ENCODE measurements at places on chromosomes 5 and 9.

DNA sequence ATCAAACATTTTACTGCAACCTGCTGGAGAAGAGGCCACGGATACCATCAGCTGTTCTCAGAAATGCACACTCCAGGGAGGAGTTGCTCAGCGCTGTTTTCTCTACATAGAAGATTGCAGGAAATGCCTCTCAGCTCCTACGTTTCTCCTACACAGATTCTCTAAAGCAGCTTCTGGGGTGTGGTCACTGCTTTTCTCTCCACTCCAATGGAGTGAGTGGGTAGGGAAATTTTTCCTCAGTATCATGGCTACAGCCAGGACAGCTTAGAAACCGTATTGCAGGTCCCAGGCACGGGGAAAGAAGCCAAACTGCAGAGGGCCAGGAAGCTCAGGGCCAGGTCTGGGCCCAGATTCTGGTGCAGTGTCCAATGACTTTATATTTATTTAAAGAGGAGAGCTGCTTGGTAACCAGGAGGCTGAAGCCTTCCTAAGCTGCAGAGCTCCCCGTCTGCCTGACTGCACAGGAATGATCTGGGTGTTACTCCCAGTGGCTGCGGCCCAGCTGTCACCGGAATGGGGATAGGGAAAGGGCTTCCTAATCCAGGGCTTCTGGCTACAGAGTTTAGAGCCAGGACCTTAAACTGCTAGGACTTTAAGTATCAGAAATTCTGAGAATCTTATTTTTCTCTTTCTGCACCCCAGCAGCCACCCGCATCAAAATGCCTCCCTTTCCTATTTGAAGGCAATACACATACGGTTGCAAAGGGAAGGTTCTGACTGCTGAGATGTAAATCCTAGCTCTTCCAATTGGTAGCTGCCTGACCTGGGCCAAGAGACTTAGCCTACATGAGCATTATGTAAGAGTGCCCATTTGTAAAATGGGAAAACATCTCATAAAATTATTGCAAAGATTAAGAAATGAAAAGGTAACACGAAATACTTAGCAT, 1.4 kb upstream of the SPTAN1 start:
- DNase-seq: no peak

GRCh38 chr5:177510567-177511053, 984 bp upstream of the DOK3 start:
- DNase-seq: no peak

GRCh38 chr9:37542488-37542887, 33.7 kb downstream of the FBXO10 start:
- DNase-seq: no peak

DNA sequence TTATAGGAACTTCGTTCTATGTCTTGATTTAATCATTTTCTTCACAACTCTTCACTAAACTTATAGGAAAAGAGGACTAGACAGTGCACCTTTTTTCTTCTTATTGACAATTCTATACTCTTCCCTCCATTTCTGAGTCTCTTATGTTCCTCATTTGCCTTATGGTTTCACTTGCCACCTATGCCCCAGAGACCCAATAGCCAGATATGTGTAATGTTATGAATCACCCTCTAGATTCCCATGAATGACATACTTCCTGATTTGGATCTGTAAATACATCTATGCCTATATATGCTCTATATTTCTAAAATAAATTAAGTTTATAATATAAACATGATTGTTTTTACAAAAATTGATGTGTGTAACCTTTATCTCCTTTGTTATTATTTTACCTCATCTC, 514.1 kb upstream of the MEF2C start:
- DNase-seq: no peak

- DNase-seq: no peak
These were observed 42.5 kb downstream of the FRMPD1 start for GRCh38 chr9:37693260-37693659.

- DNase-seq: no peak
These were observed 393.0 kb downstream of the NTRK2 start for GRCh38 chr9:85062385-85063022.

GRCh38 chr5:79112703-79113058, 1.1 kb downstream of the BHMT start:
- no peak for DNase-seq

- DNase-seq: no peak
These were observed 672 bp upstream of the SUSD3 start for GRCh38 chr9:93057703-93058354.

DNA sequence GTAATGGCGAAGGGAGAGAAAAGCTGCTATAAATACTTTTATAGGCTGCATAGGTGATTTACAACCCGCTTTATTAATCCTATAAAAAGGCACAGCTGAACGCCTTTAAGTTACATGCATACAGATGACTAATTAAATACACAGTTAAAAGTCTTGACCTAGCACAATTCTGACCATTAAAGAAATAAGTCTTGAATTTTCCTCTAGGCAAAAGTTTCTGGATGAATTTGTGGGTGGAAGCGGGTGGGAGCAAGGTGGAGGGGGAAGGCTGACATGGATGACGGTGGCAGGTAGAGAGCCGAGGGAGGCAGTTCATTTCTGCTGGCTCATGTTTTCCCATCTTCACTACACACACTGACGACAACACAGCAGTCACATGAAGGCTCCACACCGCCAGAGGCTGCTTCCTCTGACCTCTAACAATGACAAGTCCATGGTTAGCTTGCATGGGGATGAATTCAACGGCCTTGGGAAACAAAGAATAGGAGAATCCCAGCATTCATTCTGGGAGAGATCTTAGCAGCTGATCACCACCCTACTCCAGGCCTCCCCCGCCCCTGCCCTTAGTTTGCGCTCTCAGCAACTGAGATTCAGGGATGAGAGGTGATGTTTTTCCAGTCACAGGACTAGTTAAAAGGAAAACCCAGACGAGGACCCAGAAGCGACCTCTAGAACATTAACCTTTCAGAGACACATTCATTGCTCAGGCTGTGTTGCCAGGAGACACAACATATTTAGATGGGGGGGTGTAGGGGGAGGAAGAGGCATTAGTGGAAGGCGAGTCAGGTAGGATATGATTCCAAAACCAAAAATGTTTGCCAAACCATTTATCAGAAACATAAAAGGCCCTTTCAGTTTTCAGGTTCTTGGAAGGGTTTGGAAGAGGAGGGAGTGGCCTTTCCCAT, 329.3 kb downstream of the PIK3R1 start:
- DNase-seq: no peak

- DNase-seq: no peak
These were observed 51.1 kb downstream of the AHRR start for GRCh38 chr5:372556-372995.

DNA sequence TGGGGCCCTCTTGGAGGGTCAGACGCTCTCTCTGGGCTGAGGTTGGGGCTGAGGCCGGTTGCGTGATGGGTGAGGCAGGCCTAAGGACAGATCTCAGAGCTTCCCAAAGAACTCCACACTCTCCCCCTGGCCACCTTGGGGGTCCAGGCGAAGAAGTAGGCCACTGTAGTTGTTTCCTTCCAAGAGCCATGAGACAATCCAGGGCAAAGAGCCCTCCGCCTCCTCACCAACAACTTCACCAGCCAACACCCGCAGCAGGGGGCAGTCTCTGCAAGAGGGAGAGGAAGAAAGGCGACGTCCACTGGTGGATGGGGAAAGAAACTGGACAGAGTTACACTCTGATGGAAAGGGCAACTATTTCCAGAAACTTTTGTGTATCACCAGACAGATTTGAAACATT, 10.7 kb downstream of the SLC35A4 start:
- no peak for DNase-seq

- no peak for DNase-seq
These were observed 750 bp downstream of the TRIM36 start for GRCh38 chr5:115168829-115169486.

DNA sequence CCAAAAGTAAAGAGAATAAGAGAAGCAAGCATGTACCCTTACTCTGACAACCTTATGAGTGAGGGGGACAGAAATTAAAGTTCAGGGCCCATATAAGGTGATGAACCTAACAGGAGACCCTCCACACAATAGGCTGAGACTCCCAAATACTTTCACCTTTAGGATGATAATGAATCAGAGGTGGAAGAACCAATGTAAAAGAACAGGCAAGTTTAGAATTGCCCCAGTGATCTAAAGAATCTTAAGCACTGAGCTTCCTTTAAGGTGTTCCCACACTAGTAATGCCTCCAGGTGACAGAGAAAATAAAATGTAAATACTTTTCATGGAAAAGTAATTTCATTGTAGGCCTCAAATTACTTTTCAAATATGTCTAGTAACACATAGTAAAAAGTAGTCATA, 8.2 kb upstream of the FAM151B start:
- DNase-seq: no peak

- no peak for DNase-seq
These were observed 129.5 kb downstream of the NPR3 start for GRCh38 chr5:32840606-32841005.
